CD4-positive, alpha-beta T cell treated with Interferon alpha-2 for 1 hour (primary cell): ENCODE measurements at places on chromosomes 13 and 19.

DNA sequence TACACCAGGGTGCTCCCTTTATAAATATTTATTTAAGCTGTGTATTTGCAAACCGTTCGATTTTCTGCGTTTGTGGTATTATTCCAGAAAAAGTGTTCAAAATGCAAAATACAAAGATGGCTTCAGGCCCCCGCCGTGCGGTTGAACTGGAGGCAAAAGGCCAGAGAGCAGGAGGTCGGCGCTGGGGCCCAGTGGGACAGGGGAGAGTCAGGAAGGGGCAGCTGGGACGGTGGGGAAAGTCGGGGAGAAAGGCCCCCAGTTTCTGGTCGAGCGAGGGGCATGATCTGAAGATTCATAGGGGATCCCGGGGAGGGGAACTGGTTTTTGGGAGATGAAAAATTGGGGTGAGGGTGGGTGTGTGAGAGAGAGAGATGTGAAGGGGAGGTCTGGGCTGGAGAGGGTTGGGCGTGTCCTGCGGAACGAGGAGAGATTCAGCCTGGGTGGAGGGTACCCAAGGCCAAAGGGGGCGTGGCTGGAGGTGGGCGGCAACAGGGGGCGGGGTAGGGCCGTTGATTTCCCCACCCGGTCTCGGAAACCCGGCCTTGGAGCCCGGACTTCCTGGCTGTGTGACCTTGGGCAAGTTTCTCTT is 678 bp downstream of the ISOC2 start:
- peak; percentile 37 for DNase-seq

GRCh38 chr13:38872693-38873092 is 117.9 kb downstream of the STOML3 start:
- DNase-seq = peak; percentile 33

DNA sequence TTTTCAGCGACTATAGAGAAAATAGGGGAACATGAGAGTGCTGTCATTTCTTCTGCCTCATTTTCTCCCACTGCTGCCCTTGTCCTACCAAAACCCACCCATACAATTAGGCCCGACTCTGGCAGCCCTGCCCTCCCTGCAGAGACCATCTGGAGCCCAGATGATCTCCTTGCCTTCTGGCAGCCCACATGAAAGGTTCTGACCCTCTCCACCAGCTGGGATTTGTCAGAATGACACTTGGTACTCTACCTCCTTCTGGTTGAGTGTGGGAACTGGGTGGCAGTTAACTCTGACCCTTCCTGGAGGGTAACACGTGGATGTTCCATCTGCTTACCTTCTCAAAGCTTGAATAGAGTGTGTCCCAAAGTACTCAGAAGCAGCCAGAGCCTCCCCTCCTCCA is 21.0 kb upstream of the SIAH3 start:
- DNase-seq = no peak

DNA sequence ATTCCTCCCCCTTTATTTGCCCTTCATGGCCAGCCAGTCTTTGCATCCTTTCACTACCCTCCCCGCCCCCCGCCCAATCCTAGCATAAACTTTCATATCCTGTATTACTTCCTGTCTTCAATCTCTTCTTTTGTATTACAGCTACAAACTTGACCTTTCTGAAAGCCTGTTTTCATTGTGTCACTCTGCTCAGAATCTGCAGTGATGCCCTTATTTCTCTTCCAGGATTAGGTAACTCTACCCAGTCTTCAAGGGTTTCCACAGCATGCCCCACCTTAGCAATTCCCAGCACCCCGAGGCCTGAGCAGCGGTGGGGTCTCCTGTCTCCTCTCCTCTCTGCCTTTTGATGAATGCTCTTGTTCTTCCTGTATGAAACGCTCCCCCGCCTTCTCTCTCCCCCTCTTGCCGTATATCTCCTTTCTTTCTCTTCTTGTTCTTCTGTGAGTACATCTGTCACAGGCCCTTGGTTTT is 145.6 kb downstream of the SHISA2 start:
- DNase-seq = no peak

DNA sequence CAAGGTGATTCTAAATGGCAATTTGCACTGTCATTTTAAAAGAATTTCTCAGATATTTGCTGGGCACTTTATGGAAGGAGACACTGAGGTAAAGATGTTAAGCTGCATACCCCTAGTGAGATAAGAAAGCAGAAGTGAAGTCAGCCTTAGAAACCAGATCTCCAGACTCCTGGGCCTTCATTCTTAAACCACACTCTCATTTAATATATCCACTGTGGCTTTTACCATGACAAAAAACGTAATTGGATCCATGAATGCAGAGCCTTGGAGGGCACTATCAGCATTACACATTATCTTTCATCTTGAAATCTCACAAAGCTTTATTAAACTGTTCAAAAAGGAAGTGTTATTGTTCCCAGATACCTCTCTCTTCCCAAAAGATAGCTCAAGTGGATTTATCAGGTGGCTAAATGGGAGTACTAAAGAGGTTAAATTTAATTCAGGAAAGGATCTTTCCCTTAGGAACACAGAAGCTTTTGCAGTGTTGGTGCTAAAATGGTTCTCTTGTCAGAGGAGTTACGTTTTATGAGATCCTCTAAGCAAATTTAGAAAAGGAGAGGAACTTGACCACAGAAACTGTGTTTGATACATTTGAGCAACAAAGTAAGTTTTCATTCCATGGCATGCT is 1060.4 kb downstream of the EFNB2 start:
- DNase-seq = no peak

- no peak for DNase-seq
Observed at GRCh38 chr13:110511509-110512181, 49.9 kb downstream of the RAB20 start.

- DNase-seq = no peak
Observed at GRCh38 chr19:40719414-40719894, 2.5 kb downstream of the ITPKC start.

- DNase-seq = no peak
Observed at GRCh38 chr13:49053215-49053614, 77.5 kb downstream of the FNDC3A start.

DNA sequence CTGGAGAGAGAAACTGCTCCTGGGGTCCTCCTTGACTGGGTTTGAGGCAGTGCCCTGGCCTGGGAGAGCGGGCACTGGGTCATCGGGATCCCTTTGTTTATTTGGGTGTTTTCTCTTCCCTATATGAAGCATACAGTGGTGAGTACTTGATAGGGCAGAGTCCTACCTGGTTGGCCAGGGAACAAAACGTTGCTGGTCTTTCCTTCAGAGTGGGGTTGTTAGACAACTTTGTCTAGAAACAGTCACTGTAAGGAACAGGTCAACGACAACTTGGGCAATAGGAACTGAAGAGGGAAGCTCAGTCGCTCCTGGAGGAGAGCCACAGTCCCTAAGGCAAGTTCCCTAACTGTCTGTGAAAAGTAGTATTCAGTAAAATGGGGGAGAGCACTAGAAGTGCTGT is 550 bp upstream of the OLFM4 start:
- DNase-seq = no peak

GRCh38 chr13:77555246-77555645 is 19.7 kb downstream of the SCEL start:
- no peak for DNase-seq

GRCh38 chr19:51294977-51295375 is 16.5 kb upstream of the IGLON5 start:
- no peak for DNase-seq

- no peak for DNase-seq
Observed at GRCh38 chr19:10368101-10368803, 12.1 kb downstream of the TYK2 start.

DNA sequence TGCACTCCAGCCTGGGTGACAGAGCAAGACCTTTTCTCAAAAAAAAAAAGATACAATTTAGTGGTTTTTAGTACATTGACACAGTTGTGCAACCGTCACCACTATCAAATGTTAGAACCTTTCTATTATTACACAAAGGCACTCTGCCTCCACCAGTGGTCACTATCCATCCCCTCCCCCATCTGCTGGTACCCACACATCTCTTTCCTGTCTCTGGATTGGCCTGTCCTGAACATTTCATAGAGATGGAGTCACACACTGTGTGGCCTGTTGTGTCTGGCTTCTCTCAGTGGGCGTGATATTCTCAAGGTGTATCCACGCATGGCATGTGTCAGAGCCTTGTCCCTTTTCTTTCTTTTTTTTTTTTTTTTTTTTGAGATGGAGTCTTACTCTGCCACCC is 11.2 kb downstream of the KDM4B start:
- no peak for DNase-seq

- DNase-seq = no peak
Observed at GRCh38 chr19:55683449-55684261, 8.6 kb downstream of the EPN1 start.

DNA sequence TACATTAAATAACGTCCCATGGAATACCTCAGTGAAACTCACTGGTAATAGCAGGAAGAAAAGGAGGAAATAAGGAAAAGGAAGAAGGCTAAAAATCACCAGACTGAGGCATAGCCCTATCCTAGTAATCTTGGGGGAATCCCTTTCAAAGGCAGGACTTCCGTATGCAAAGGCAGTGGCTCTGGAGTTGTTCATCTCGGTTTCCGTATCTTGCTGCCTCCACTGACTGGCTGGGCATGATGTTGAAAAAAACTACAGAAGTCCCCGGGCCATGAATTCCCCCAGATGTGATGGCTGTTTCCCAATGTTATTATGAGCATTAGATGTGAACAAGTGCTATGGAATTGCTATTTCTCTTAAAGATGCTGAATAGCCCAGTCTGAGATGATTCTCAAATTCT is 5.5 kb downstream of the FPR2 start:
- no peak for DNase-seq

- no peak for DNase-seq
Observed at GRCh38 chr13:40211586-40211968, 454.9 kb downstream of the FOXO1 start.

- no peak for DNase-seq
Observed at GRCh38 chr19:41362143-41362847, 1.7 kb downstream of the B9D2 start.

GRCh38 chr19:10812902-10813404 is 23.1 kb downstream of the TMED1 start:
- peak; percentile 28 for DNase-seq

DNA sequence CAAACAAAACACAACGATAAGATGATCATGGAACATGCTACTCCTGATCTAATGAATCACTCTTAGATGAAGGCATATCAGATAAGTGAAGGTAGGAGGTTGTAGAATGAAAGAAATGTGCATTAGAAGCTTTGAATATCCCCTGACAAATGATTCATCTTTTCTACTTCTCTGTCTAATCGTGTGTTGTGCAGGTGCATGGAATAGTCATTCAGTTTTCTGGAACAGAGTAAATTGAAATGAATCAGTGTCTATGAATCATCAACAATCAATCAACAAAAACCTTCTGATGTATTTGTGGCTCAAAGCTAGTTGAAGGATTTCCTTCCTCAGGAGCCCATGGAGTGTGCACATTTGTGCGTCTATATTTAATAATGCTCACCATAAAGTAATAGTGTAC is 1290.4 kb upstream of the PCDH20 start:
- DNase-seq = no peak

- DNase-seq = no peak
Observed at GRCh38 chr19:41872384-41872774, 4.7 kb upstream of the CD79A start.

GRCh38 chr19:51491586-51491985 is 10.0 kb downstream of the SIGLEC12 start:
- no peak for DNase-seq

GRCh38 chr19:39996218-39996810 is 546 bp upstream of the ZNF546 start:
- DNase-seq = no peak

DNA sequence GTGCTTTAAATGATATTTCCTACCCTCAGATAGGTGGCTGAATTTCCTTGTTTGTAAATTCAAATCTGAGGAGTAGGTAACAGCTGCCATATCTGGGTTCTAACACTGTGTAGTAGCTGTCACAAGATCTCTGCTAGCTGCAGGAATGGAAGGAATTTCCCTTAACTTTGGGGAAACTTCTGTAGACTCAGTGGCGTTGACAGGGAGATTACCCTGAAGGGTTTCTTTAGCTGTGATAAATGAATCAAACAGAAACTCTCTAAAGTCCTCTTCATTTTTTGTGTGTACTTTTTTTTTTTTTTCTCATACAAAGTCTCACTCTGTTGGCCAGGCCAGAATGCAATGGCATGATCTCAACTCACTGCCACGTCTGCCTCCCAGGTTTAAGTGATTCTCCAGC is 5.3 kb upstream of the EPSTI1 start:
- no peak for DNase-seq

DNA sequence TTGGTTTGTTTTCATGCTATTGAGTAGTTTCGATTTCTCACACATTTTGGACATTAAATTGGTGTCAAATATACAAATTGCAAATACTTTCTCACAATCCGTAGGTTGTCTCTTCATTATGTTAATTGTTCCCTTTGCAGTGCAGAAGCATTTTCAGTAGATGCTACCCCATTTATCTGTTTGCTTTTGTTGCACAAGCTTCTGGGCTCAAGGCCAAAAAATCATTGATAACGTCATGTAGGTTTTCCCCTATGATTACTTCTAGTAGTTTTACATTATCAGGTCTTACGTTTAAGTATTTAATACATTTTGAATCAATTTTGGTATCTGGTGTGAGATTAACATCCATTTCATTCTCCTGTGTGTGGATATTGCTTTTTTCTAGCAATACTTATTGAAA is 14.0 kb upstream of the ZNF347 start:
- no peak for DNase-seq

DNA sequence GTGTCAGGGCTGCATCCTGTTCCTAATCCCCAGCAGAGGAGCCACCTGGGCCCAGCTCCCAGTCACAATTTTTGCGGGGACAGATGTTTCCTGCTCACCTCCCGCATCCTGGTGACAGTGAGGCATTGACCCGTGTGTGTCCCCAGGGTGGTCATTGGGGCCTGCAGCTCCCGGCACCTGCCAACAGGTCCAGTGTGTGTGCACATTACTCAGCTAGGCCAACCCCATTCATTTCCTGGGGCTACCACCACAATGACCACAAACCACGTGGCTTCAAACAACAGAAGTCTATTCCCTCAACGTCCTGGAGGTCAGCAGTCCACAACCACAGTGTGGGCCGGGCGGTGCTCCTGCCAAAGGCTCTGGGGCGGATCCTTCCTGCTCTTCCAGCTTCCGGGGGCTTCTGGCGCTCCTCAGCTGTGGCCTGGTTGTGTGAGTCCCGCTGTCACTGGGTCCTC is 11.9 kb upstream of the F2RL3 start:
- no peak for DNase-seq

DNA sequence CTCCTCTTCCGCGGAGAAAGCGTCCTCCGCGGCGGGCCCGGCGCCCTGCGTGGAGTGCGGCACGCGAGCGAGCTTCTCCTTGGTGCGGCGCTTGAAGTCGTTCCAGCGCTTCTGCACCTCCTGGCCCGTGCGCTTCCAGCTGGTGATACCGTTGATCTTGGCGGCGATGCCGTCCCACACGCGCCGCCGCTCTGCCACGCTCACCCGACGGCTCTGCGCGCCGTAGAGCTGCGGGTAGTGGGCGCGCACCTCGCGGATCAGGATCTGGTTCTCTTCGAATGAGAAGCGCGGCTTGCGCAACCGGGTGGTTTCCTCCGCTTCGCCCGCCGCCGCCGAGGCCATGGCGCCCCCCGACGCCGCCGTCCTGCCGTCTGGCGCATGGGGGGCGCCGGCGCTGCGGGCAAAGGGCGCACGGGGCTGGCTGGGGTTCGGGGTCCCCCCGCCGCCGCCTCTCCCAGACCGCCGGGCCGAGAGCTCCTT is 941 bp downstream of the MYPOP start:
- DNase-seq = peak; percentile 41
